ENCODE measurements at places on chromosomes 12 and 14.

DNA sequence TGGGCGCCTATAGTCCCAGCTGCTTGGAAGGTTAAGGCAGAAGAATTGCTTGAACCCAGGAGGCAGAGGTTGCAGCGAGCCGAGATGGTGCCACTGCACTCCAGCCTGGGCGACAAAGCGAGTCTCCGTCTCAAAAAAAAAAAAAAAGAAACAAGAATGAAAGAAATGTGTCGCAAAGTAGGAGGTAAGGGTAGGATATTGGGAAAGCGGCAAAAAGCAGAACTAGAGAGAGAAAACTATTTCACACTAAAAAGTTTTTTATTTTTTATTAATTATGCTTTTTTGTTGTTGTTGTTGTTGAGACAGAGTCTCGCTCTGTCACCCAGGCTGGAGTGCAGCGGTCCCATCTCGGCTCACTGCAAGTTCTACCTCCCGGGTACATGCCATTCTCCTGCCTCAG is 17.7 kb downstream of the SBNO1 start:
- no peak for DNase-seq

- DNase-seq = no peak
Measured at GRCh38 chr14:101372894-101373620, 188.2 kb upstream of the DIO3 start.

GRCh38 chr14:102227184-102227964 is 77.6 kb downstream of the MOK start:
- DNase-seq = no peak

DNA sequence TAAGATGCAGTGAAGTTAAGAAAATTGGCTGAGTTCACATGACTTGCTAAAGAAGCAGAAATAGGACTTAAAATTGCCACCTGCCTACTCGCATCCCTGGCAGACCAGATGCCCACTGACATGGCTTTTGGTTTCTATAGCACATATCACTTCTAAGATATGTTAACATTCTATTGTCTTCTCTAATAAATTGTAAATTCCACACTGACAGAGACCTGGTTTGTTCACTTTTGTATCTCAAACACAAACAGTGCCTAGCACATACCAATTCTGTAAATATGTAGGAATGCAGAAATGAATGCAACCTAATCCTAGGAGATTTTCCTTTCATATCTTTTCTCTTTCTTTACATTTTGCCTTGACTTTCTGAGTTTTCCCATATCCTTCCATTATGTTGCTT is 1047.6 kb downstream of the AACS start:
- no peak for DNase-seq

GRCh38 chr14:24311837-24312615 is 724 bp downstream of the LTB4R start:
- no peak for DNase-seq

DNA sequence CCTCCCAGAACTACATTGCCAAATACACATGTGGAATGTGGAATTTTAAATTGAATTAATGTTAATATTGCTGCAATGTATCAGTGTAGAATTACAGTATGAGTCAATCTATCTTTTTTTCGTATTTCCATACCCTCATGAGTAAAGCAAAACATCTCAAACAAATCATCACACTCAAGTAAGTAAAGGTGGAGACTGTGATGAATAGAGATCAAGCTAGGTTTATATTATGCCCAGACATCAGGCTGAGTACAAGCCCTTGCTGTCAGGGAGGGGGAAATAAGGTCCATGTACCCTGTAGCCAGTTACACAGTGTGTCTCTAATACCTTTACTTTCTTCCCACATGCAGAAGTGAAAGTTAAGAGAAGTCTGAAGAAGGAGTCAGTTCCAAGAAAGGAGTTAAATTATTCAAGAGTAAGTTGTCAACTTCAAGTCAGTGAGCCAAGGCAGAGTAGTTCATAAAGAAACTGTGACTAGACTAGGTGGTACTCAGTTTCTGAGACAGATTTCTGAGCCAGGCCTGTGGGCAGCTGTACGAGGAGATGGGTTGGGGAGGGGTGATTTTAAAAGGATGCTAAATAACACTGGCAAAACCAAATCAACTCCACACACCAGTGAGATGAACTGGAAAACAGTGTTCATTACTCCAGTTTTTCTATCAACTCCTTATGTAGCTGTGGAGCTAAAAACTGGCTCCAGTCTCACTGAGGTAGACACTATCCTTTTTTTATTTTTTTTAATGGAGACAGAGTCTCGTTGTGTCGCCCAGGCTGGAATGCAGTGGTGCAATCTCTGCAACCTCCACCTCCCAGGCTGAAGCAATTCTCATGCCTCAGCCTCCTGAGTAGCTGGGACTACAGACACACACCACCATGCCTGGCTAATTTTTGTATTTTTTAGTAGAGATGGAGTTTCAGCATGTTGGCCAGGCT is 23.8 kb upstream of the STK38L start:
- peak; percentile 38 for DNase-seq

DNA sequence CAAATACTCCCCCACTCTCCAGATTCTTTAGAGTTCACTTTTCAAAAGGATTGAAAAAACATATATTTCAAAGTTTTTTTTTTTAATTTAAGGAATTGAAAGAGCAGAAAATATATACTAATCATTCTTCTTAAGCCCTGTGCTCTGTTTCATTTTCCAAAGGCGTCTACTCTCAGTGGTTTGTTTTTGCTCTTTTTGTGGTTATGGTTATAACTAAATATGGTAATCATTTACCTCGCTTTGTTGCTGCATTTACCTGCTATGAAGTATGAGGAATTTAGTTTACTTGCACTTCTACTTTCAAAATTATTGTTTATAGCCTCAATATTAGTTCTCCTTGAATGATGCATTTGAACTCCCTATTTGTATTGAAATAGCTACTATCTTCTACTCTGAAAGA is 55.9 kb upstream of the LRRK2 start:
- DNase-seq = peak; percentile 85

DNA sequence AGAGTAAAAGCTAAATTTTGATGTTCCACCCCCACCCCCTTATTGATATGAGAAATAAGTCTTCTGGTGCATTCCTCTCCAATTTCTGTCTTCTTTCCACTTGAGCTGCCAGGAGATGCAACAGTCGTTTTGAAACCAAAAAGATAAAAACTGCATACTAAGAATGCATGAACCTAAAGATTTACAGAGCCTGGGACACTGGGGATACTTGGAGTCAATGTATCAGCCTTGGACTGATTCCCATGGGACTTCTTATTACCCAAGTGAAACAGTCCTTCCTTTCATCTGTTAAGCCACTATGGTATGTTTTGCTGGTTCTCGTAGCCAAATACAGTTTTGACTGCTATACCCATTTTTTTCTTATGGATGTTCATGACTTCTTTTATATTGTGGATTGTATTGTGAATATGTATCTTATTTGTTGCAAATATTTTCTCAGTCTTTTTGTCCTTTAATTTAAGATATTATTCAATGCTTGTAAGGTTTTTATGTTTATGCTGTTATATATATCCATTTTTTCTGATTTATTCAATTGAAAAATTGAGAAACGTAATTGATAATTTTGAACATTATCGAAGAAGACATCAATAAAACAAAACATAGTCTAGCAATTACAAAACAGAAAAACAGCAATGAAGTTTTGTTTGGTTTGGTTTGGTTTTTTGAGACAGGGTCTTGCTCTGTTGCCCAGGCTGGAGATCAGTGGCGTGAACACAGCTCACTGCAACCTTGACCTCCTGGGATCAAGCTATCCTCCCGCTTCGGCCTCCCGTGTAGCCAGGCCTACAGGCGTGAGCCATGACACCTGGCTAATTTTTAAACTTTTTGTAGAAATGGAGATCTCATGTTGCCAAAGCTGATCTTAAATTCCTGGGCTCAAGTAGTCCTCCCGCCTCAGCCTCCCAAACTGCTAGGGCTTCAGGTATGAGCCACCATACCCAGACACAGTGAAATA is 85.4 kb upstream of the ETV6 start:
- no peak for DNase-seq

GRCh38 chr12:31518680-31519227 is 72.2 kb downstream of the DENND5B start:
- no peak for DNase-seq

DNA sequence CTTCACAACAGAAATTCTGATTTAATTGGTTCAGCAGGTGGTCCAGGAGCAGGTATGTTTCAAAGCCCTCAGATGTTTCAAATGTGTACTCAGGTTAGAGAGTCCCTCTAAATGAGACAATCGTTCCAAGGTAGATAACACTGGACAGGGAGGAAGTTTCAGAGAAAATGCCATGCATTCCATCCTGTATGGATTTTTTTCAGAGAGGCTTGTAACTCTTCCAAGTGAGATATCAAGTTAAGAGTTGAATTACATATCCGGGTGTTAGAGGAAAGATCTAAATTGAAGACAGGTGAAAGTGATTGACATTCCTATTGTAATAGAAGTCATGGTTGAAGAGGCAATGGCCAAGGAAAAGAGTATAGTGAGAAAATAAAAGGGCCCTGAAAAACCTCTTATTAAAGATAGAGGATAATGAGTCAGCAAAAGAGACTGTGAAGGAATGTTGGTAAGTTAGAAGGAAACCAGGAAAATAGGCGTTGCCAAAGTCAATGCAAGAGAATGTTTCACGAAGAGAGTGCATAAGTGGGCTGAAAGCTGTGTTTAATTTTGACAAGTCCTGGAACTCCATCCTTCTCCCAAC is 105.8 kb downstream of the BMP4 start:
- no peak for DNase-seq

GRCh38 chr12:78018939-78019338 is 188.2 kb downstream of the NAV3 start:
- no peak for DNase-seq

Measured in MM.1S (cell line).